ENCODE measurements at places on chromosomes 7 and 10.

GRCh38 chr7:73718905-73719805, at the start of gene STX1A:
Gene STX1A (minus strand): TSS chr7:73719669. CDS start chr7:73719631, 38 bp downstream.
- DNase-seq, result peak; percentile 63

DNA sequence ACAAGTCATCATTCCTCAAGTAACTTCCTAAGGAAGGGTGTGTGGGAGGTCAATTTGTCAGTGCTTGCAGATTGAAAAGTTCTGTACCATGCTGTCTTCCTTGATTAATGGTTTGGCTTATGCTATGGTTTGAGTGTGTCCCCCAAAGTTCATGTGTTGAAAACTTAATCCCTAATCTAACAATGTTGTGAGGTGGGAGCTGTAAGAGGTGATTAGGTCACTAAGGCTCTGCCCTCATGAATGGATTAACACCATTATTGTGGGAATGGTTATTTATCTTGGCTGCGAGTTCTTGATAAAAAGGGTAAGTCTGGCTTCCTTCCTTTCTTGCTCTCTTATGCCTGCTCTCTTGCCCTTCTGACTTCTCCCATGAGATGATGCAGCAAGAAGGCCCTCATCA, 29.3 kb upstream of the TMEM229A start:
- no peak for DNase-seq

DNA sequence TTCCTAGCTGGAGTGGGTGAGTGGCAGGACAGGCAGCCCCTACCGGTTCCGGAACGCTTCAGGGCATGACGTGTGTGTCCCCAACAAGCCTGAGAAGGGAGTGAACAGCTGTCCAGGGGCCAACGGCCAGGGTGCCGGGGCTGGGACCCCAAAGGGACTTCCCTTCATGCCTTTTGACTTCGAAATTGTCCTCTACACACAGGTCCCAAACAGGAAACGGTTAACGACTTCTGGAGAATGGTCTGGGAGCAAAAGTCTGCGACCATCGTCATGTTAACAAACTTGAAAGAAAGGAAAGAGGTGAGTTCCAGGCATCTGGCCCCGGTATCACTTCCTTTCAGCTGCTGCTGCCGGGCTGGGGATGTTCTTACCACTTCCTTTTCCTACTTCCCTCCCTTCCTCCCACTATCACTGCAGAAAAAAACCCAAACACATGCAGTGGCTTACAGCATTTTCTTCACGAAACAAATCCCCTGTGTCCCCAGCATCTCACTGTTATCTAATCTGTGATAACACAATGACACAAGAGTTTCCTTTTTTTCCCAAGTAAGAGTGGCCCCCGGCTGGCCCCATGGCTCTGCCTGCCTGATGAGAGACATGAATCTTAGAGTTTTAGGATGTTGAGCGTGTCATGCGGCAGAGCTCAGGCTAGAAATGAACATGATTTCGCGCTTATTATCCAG, 63.2 kb downstream of the MKI67 start:
- DNase-seq, result no peak

DNA sequence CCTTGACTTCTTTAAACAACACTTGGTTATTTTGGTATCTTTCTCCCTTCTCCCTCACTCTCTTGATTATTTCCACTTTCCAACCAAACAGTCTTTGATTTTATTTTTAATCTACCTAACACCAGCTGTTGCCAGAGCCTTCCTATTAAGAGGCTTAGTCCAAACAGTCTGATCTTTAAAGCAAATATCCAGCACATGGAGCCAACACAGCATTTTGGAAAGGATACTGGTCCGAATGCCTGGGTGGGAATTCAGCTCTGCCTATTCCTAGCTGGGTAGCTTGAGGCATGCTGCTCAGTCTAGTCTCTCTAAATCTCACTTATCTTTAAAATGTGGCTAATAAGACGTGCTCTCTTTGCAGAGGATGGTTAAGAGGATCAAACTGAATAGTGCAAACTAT, 129.3 kb downstream of the NRCAM start:
- no peak for DNase-seq

DNA sequence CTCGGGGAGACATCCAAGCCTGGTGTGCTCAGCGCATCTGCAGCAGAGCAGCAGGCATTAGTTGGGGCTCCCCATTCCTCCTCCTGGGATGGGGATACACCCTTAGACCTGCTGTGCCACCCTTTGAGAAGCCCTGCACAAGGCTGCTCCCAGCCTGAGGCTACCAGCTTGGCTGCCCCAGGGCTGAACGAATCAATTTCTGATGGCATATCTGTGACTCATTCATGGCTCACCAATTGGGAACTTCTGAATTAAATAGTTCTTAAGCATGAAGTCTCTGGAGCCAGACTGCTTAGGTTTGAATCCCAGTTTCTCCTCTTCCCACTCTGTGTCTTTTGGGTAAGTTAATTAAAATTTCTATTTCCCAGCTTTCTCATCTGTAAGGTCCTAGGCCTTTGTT, 16.3 kb upstream of the GLI3 start:
- DNase-seq, result no peak

DNA sequence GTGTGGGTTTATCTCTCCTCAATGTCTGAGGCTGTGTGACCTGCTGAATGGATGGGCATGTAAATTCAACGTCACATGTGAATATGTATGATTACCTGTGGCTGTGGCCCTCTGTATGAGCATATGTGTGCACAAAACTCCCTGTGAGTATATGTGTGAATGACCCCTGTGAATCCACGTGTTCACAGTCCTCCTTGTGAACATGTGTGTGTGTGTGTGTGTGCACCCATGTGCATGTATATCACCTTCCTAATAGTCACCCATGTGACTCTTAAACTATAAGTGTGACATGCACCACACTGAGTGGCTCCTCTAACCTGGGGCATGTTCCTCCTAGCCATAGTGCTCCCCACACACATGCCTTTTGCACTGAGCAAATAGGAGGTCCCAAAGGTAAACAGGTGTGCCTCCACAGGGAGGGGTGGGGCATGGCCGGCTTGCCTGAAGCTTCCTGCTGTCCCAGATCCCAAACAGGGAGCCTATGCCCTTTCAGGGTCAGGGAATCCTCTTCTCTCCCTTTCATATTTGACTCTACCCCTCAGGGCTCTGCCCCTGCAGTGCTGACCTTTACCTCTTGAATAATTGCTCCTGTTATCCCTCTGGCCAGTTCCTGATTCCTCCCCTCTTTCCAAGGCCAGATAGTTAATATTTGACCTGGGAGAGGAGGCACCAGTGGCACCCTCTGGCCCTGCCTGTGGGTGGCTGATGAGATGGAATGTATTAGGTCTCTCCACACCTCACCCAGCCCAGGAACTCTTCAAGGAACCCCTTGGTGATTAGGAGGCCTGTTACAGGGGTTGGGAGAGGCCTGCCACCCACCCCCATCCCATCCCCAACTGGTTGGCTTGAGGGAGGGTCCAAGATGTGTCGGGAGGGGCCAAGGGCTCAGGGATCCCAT, 1.9 kb downstream of the SEMA4G start:
- no peak for DNase-seq

DNA sequence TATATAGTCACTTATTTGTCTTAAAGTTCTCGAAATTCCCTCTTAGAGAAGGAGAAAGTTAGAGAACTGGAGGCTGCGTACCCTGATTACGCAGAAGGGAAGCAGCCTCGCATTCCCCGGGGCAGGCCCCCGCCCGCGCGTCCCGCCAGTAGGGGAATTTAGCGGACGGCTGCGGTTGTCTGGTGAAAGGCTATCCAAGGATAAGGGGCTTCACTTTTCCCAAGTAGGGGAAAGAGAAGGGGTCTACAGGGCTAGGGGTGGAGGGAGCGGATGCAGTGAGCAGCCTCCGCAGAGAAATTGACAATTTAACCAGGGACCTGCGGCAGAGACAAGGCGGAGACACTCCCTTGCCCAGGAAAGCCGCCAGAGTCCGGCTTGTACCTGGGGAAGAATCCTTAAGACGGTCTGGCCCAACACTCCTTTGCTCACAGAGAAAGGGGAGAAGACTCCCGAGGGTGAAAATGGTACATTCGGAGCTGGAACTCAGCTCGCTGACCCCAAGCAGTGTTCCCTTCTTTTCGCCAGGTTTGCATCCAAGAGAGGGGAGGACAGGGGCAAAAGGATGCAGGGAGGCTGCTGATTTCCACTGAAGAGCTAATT, 994 bp upstream of the MAGI2 start:
- DNase-seq, result peak; percentile 56

DNA sequence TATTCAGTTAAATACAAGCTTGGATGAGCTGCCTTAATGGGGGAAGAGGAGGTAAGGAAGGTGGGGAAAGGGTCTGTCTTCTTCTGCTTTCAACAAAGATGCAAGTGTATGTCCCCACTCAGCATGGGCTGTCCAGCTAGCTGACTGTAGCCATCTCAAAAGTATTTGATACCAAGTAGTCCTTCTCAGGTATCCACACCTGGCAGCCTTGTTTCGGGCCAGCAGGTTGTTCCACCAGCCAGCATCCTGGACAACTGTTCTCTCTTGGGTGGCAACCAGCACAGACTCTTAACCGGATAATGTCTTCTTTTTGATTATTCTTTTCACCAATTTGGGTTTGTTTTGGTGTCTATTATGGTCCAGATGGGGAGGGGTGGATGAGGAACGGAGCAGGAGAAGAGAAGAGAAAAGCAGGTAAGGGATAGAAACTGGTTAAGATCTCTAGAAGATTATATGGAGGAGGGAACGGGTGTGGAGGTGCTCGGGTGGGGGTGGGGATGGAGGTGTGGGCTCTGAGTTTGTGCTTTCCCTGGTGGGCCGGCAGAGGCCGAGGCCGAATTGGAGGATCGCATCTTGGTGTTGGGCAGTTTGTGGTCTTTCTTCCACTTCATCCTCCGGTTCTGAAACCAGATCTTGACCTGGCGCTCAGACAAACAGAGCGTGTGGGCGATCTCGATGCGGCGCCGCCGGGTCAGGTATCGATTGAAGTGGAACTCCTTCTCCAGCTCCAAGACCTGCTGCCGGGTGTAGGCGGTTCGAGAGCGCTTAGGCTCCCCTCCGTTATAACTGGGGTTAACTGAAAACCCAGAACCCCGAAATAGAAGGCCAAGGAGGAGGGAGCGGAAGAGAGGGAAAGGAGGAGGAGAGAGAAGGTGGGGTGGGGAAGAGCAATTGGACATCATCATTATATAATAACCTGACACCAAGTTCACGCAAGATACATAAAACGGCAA, 1.5 kb downstream of the HOXA4 start:
- DNase-seq, result no peak

DNA sequence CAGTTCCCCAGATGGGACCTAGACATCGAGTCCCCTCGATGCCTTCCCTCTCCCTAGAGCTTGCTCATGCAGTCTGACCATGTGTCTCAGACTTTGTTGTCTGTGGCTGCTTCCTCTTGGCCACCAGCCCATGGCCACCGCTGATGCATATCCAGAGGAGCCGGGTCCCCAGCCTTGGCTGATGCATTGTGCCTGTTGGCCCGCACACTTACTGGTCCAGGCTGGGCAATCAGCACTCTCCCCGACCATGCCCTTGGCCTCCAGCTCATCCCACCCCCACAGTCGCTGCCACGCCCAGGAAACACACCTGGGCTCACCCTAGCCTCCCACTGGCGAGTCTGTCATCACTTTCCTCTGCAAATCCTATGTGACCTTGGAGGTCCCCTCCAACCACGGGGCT, 10.1 kb downstream of the NPC1L1 start:
- DNase-seq, result no peak

DNA sequence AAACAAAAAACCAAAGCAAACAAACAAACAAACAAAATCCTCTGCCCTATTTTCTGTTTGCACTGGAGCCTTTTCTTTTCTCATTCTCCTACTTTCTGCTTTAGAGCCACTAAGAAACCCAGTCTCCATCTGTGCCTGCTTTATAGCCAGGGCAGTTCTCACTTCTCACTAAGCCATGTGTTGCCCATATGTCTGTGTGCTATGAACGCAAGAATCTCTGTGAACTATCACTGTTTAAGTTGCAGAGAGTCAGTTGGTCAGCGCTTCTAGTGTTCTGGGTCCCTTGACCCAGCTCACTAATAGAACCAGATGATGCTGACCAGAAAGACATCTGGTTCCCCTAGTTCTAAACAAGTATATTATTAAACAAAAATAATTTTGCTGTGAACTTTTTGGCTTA, 81.4 kb downstream of the FAM185A start:
- DNase-seq, result no peak

GRCh38 chr10:3273966-3274365, 101.4 kb upstream of the PITRM1 start:
- DNase-seq, result no peak

DNA sequence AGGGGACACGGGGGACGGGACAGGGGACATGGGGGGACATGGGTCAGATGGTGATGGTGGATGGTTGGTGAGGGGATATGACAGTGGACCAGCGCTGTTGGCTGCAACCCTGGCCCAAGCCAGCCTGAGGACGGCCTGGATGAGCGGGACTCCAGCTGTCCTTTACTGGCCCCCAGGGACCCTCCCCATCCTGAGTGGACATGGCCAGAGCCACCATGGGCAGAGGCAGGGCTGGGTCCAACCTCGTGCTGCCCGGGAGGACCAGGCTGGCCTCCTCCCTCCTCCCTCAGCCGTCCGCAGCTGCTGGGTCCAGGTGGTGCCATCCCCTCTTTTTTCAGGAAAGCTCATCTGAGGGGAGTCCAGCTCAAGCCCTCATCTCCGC, 30.4 kb downstream of the GET4 start:
- DNase-seq, result no peak

GRCh38 chr10:125565046-125565445, 117.9 kb downstream of the TEX36 start:
- no peak for DNase-seq

DNA sequence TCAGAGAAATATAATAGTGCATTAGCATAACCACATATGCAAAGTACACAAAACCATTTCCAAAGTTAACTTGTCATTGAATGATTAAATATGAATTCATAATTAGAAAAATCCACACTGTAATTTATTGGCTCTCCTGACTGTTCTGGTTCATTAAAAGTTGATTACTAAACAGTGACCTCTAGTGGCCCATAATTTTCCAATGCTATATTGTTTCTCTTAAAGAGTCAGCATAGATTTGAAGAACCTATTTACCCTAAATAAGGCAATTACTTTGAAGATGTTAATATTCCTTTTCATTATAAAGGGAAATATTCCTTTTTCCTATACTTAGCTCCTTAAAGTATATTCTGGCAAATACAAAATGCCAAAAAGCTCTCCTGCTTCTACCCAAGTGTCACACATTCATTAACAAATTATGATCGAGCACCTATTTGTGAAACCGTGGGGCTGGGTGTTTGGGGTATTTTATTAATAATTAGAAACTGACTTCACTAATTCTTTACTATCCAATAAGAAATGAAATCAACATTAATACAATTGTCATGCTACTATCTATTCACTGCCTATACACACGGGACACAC, 86.2 kb downstream of the HIBADH start:
- peak; percentile 31 for DNase-seq

DNA sequence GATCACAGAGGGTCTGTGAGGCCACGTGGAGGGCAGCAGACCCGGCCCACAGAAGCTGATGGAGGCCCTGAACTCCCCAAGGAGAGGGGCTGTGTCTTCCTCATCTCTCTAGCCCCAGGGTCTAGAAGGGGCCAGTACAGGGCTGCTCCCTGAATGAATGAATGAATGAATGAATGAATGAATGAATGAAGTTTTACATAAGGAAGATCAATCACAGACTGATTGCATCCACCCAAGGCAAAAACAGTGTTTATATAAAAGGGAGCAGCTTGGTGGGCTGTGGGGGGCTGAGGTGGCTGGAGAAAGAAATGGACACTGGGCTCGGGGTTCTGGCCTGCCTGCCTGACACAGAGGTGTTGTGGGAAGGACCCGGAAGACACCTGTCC, 4.9 kb upstream of the NSUN5 start:
- no peak for DNase-seq

Measured in putamen (tissue), 1 donor.